Activated CD4-positive, alpha-beta T cell treated with anti-CD3 and anti-CD28 coated beads, Interleukin-2, amount 50 U/mL, for 24 hours (primary cell): ENCODE measurements at places on chromosomes 1 and 21.

DNA sequence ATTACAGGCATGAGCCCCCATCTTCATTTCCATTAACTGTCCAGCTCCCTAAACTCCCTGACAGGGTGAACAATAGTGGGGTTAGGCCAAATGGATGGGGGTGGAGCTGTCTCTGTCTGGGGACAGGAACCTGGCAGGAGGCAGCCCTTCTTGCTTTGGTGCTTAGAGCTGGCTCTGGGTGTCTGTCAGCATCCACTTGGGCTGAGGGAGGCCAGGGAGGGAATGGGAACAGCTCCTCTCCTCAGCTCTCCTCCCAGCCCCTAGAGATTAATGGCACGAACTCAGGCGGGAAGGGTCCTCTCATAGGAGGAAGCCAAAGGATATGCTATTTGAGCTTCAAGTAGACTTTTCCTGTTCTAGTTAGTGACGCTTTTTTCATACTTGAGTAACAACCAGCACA lies 11.1 kb upstream of the ETV3L start:
- DNase-seq: no peak

- DNase-seq: no peak
Observed at GRCh38 chr1:162284206-162284955, 92.3 kb downstream of the SPATA46 start.

DNA sequence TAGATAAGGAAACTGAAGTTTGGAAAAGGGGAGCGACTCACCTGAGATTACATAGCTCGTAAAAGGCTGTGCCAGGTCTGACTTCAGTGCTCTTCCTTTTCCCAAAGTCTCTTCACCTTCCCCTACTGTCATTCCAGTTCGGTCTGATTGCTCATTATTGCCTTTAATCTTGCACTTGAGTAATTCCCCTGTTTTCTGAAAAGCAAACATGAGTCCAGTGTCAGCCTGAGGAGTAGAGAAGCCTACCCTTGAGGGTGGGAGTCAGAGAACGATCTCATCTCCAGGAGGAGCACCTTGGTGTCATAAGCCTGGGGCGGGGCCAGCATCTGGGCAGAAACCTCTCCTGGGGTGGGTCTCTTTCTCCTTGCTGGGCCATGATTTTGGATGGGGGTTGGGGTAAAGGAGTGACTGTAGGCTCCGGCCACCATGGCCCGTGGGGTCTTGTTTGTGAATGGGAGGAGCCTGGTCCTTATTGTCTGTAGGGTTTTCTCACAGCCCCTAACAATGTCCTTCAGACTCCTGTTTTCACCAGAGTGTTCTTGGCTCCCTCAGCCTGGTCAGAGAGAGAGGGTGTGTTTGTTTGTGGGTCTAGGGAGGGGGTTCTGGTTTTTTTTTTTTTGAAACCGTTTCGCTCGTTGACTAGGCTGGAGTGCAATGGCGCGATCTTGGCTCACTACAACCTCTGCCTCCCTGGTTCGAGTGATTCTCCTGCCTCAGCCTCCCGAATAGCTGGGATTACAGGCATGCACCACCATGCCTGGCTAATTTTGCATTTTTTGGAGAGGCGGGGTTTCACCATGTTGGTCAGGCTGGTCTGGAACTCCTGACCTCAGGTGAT lies 6.0 kb downstream of the VANGL2 start:
- no peak for DNase-seq

- no peak for DNase-seq
Observed at GRCh38 chr1:228174482-228175315, 9.1 kb downstream of the IBA57 start.

DNA sequence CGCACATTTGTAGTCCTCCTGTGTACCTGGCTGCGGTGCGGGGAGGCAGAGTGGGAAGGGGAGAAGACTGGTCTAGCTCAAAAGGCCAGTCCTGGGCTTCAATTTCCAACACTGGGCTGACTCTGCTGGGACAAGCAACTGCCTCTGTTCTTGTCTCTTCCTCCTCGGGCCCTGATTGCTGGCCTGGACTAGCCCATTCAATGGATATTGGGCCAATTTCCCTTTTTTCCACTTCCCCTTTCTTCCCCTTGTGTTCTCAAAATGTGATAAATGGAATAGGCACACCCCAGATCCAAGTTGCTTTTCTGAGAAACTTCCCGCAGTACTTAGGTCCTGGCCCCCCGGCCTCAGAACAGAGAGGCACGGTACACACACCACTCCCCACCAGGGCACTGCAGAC lies 48.2 kb downstream of the SPSB1 start:
- no peak for DNase-seq

- no peak for DNase-seq
Observed at GRCh38 chr1:34618381-34618780, 136.5 kb upstream of the GJB5 start.

- DNase-seq: no peak
Observed at GRCh38 chr1:84686223-84686622, 4.0 kb downstream of the SSX2IP start.

GRCh38 chr1:12518931-12519692 lies 98.9 kb downstream of the DHRS3 start:
- no peak for DNase-seq

- no peak for DNase-seq
Observed at GRCh38 chr1:158374860-158375259, 21.2 kb downstream of the CD1E start.

DNA sequence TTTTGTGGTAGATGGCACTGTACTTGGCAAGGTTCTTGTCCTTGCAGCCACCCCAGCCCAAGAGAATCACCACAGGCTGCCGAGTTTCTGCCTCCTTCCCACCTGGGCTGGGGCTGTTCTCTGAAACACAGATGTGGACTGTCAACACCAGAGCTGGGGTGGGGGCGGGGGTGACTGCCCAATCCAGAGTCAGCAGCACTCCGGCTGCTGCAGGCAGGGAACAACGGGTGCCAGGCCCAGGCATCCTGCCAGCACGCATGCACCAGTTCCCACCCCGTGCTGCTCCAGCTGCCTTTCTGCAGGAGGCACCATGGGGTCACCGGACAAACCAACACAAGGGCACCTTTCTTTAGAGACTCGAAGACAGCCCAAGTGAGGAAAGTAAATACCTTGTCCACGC lies 14.1 kb downstream of the TMEM53 start:
- no peak for DNase-seq

DNA sequence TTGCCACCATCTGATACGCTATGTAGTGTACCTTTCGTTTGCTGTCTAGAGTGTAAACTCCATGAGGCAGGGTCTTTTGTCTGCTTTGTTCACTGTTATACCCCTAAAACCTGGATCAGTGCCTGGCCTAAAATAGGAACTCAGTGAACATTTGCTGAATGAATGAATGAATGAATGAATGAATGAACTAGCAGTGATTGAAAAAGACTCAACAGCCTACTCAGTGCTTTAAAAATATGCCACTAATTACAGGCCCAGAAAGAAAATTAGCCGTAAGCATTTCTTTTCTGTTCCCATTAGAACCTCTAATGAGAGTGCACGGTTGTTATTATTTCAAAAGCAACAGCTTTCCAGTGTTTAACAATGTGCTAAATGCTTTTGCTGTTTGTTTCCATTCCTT lies 69.3 kb upstream of the SYT6 start:
- no peak for DNase-seq

- DNase-seq: no peak
Observed at GRCh38 chr1:228794173-228794572, 58.9 kb downstream of the RHOU start.

GRCh38 chr1:43402089-43402865 lies 12.6 kb downstream of the SZT2 start:
- no peak for DNase-seq

DNA sequence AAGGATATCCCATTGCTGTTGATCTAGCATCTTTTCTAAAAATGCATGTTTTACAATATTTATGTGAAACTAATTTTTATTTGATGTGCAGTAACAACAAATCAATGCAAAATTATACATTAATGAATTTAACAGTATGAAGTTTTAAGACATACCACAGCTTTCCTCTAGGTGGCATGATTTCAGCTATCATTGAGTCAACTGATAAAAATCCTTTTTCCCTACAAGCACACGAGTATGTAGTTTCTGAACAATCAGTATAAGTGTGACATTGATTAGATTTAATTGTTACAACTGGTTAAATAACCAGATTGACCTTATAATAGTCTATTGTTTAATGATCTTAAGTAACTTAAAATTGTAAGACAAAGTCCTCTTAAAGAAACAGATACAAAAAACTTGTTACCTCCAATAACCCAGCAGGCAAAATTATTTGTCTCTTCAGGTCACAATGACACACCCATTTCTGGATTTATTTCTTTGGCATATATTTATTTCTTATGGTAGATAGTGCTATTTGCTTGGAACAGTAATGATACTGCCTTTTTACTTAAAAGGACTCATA lies 5.8 kb upstream of the TGFB2 start:
- DNase-seq: no peak

DNA sequence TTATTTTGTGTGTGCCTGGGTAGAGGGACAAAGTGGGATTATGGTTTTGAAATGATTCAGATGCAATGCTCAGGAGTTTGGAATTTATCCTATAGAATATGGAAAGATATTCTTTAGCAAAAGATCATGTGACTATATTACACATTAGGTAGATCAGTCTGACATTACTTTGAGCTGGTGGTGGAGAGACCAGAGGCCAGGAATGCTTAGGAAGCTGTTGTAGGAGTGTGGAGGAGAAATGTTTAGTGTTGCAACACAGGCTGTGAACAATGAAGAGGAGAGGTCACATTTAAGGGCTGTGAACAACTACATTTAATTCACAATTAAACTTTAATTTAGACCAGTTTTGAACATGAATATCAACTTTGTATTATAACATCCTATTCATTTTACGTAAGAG lies 45.3 kb upstream of the PODN start:
- DNase-seq: no peak

DNA sequence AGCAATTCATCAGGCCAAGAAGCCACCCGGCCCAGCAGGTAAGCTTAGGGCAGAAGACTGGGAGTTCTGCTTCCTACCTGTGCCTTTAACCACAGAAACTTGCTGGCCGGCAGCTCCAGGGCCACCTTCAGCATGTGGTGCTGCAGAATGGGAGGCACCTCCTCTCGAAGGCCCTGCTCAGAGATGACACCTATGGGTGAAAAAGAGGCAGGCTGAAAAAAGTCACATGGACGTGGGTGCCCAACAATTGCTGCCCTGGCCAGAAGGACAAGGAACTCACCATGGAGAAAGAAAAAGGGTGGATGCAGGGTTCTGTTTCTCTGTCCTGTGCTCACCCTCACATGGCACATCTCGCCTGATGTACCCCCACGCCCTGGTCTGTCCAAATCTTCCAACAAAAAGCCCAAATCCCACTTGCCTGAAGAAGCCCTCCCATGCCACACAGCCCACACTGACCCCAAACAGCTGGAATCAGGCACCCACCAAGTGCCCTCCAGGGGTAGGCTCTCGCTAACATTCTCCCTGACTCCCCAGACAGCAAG lies 33.0 kb downstream of the URB1 start:
- no peak for DNase-seq

DNA sequence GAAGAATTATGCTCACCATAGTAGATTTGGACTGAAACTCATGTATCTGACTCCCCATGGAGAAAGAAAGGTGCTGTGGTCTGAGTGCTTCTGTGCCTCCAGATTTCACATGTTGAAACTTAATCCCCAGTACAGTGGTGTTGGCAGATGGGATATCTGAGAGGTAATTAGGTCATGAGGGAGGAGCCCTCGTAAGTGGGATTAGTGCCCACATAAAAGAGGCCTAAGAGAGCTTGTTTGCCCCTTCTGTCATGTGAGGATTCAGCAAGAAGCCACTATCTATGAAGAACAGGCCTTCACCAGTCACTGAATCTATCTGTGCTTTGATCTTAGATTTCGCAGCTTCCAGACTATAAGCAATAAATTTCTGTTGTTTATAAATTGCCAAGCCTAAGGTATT lies 150.1 kb downstream of the PLPP3 start:
- DNase-seq: no peak

- DNase-seq: no peak
Observed at GRCh38 chr1:195608883-195609282, 999.4 kb downstream of the KCNT2 start.

- DNase-seq: no peak
Observed at GRCh38 chr21:15050568-15051377, 14.0 kb downstream of the NRIP1 start.

DNA sequence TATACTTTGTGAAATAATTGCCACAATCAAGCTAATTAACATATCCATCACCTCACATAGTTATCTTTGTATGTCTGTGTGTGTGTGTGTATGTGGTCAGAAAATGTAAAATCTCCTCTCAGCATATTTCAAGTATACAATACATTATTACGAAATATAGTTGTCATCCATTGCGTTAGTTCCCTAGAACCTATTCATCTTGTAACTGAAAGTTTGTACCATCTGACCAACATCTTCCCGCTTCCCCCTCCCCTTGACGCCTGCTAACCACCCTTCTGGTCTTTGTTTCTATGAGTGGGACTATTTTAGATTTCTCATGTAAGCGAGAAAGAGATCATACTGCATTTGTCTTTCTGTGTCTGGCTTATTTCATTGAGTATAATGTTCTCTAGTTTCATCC lies 455.3 kb downstream of the KCNT2 start:
- DNase-seq: no peak

DNA sequence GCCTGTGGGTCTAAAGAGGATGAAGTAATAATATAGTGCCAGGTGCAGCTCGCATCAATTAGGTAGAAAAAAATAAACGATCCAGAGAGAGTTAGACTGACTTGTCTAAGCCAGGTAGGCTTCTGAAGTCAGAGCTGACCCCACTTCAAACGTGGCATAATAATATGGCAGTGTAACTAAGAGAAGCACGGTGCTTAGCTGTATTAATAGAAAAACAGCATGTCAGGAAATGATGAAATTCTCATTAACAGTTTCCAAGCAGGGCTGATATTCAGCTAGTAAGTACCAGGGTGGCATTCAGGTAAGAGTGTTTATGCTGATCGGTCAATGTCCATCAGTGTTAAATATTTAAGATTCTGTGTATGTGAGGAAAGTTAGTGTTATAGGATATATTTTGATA lies 145.8 kb upstream of the SAMSN1 start:
- no peak for DNase-seq

GRCh38 chr1:226778657-226779058 lies 39.6 kb upstream of the ITPKB start:
- no peak for DNase-seq

DNA sequence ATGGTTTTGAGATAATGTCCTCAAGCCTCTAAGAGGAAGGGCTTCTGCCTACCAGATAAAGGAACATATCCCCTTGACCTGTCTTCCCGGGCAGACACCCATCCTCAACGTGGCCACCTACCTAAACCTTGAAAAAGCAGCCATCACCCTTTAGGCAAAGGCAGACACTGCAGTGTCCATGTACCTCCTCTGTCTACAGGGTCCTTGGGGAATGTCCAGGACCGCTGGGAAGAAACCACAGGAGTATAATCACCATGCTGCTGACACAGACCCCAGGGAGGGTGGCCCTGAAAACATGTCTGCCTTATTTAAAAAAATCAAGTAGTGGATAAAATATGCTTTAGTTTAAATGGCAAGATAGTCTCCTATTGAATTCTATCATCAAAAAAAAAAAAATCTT lies 16.6 kb downstream of the BCAR3 start:
- DNase-seq: no peak

GRCh38 chr1:119565131-119565772 lies 58.2 kb downstream of the HSD3B1 start:
- DNase-seq: no peak
